ENCODE measurements at places on chromosomes 5 and 9.
A peak's percentile ranks its signal among the peaks of the same experiment; 100 is the strongest.

DNA sequence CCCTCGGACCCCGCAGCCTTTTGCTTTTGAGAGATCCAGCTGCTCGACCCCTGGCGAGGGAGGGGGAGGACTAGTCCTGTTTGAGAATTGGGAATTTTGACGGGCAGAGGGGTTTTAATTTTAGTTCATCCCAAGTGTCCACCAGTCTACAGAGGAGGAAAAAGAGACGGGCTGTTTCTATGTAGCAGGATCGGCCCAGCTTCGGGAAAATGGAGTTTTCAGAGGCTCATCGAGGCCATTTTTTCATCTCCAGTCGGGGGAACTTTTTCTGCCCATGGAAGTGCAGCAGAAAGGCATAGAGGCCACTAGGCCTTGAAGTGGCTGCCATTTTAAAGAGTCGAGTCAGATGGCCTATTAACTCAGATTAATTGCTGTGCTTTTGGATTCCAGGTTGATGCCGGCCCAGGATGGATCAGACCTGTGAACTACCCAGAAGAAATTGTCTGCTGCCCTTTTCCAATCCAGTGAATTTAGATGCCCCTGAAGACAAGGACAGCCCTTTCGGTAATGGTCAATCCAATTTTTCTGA, 1.2 kb downstream of the NSD1 start:
- no peak for DNase-seq

DNA sequence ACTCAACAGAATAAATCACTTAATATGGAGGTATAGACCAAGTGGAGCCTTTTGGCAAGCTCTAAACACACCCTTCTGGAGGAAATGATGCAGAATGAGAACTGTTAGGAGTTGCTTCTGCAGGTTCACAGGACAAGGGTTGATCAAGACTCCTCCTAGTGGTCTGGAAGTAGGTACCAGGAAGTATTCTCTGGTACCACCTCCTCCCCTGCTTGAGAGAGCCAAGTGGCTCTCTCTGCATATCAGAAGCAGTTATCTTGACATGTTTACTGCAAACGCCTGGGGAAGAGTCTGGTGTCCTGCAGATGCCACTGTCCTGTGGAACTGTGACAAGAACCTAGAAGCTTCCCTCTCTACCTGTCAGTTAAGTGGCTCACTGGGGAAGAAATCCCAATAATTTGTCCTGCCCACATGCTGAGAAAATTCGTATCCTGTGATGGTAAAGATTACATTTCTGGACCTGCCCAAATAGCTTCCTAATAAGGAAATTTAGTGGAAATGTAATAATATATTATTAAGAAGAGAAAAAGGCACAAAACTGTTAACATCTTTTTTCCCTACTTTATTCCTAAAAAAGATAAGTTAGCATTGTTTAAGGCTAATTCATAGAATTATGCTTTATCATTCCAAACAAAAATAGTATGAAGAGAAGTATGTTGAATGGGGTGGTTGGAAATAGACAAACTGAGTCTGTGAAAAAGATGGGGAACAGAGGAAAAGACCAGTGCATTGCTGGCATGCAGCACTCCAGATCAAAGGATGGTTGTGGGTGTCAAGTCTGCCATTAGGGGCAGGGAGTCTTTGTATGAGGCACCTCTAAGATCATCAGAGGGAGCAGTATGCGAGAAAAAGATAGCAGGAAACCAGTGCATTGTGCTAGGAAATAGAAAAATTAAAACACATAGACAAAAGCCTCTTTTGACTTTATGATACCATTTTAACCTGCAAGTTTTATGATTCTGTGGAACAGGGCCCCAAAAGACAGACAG, 118.8 kb downstream of the CDC42SE2 start:
- DNase-seq: peak; percentile 71

GRCh38 chr5:57493034-57493433, 10.4 kb upstream of the ACTBL2 start:
- DNase-seq: no peak

DNA sequence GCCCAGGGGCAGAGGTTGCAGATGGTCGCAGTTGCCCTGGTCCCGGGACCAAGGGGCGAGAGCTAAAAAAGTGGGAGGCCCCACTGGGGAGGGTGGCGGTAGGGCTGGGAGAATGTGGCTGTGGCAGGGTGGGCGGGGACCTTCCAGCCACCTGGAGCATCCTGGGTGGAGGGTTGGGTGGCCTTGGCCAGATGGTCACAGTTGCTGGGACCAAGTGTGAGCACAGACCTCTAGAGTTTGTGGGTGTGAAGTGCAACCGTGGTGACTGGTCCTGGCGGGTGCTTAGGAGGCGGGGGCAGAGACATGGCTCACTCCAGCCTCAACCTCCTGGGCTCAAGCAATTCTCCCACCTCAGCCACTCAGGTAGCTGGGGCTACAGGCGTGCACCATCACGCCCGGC, 5.7 kb upstream of the TRAF2 start:
- no peak for DNase-seq

DNA sequence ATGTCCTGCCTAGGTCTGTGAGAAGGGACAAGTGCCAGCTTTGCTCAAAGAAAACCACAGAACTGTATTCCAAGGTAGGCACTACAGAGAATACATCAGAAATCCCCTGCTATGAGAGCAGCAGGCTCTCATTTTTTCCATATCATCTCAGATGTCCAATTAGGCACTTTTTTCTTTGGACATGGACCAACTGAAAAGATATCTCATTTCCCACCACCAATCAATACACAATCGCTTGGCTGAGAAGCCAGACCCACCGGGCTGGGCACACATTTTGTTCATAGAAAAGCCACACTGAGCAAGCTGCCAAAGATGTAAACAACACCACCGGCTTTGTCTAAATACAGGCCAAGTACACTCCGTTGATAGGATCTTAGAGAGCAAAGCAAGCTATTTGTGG, 25.9 kb downstream of the STOM start:
- no peak for DNase-seq

- no peak for DNase-seq
Measured at GRCh38 chr5:77921094-77921768, 145.1 kb upstream of the TBCA start.

DNA sequence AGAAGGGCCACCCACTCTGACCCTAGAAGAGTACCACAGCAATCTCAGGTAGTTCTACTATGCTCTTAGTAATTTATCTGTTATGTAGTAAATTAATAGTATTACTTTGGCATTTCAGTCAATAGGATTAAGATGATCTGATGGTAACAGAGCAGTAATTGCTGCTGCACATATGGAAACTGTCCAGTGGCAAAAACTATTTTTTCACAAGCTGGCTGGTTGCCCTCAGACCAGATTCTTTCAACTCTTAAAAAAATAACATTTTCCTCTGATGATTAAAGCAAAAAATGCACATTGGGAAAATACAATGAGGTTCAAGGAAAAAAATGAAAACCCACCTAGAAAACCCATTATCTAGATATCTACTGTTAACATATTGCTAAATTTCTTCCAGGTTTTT, 19.7 kb downstream of the GLRA1 start:
- DNase-seq: no peak

DNA sequence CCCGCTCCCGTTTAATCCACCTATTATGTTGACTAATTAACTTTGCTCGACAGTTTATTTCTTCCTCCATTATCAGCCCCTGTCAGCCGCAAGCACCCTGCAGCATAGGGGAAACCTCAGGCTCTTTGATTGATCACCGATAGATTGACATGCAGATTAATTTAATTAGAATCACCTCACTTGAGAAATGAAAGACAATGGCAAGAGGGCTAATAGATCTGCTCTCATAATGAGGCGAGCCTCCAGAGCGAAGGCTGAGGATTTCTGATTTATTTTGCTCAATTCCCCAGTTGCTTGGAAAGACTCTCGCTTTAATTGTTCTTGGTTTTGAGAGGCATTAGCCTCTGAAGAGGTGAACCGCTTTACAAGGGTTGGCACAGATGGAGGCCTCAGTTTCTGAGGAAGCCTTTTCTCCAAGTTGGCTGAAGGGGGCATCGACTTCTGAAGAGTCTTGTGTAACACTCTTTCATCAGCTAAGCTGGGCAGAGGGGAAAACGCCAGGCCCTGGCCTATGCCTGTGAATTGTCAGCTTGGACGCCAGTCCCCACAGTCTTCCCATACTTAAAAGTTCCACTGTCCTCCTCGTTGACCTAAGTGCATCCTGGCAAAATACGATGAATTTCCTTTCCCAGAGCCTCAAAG, 275.4 kb downstream of the EBF1 start:
- no peak for DNase-seq

DNA sequence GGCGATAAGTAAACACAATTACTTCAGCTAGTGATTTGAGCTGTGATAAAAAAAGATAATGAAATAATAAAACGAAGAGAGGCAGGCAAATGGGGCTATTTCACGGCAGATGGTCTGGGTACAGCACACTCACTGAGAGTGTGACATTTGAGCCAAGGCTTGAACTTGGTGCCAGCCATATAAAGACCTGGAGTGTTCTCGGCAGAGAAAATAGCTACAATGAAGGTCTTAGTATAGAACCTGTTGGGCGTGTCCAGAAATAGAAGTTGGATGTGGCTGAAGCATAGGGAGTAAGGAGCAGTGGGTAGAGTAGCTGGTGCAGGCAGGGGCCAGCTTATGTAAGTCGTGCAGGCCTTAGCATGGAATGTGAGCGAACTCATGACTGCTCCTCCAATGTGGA, 660.3 kb upstream of the WWC1 start:
- DNase-seq: no peak

DNA sequence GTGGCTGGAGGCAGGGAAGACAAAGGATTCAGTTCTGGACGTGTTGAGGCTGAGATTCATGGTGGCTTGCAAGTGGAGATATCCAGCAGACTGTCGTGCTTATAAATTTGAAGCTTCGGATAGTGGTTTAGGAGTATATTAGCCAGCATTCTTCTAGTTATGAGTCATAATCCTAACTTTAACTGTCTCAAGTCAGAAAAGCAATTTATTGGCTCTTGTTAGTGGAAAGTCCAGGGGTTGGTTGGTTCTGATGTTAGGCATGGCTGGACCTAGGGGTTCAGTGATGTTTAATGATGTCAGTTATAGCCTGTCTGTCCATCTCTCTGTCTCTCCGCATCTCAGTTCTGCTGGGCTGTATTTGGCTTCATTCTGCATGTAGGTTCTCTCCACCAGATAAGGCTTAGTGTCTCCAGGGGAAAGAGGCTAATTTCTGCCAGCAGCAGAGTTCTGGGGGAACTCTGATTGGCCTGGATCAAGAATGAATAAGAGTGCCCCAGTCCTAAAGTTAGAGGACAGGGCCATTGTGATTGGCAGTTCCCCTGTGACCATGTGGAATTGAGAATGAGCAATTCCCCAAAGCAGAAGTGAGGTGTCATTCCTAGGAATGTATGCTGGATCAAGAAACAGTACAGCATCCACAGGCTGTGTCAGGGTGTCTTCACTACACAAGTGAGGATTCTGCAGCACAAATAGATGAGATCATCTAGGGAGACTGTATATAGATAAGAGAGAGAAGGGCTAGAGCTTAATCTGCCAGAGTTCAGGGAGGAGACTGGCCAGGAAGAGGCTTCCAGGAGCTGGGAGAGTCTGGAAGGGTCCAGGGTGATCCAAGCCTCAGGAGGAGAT, 72.9 kb upstream of the SHB start:
- DNase-seq: no peak

- no peak for DNase-seq
Measured at GRCh38 chr9:38160613-38161215, 91.7 kb upstream of the SHB start.

DNA sequence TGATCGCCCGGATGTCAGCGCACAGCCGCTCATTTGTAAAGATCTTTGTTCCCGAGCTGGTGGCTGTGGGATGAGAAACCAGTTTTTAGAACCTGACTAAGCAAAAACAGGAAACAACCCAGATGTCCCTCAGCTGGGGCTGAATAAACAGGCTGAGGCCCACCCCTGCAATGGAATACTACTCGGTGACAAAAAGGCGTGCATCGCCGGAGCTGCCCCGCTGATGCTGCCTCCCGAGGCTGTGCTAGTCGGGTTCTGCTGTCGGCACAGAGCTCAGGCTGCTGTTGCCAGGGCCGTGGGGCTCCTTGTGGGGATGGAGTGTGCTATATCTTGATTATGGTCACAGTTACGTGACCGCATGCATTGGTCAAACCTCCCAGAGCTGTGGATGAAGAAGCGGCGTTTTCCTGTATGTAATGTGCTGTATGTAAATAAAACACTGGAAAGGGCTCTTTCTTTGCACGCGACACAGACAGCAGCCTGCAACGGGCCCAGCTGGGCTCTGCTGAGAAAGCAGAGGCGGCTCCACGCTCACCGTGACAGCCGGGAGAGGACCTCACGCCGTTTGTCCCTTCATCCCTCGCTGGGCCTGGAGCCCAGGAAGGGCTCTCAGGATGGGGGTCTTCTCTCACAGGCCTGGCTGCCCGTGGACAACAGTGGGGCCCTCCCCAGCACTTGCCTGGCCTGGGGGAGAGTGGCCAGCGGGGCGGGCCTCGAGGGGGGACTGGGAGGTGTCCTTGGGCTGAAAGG, 51.5 kb upstream of the RNU6ATAC start:
- no peak for DNase-seq

GRCh38 chr5:122362361-122362760, 50.3 kb downstream of the SNCAIP start:
- no peak for DNase-seq

- no peak for DNase-seq
Measured at GRCh38 chr5:143893638-143894037, 81.7 kb downstream of the HMHB1 start.

DNA sequence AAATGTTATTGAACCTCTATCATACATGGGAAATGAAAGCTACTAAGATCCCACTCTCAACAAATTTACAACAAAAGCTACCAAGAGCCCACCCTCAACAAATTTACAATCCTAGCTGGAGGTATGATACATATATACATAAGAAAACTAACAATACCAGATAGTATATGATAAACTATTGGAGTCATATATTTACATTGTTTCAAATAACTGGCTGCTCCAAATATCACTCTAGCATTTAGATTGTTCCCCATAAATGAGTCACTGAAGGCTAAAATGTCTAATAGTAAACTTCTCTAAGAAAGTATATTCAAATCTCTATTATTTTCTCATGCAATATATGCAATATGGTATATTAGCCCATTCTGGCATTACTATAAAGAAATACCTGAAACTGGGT, 151.1 kb downstream of the TMEM161B start:
- DNase-seq: no peak

- DNase-seq: no peak
Measured at GRCh38 chr9:99181621-99182020, 40.1 kb downstream of the ALG2 start.

DNA sequence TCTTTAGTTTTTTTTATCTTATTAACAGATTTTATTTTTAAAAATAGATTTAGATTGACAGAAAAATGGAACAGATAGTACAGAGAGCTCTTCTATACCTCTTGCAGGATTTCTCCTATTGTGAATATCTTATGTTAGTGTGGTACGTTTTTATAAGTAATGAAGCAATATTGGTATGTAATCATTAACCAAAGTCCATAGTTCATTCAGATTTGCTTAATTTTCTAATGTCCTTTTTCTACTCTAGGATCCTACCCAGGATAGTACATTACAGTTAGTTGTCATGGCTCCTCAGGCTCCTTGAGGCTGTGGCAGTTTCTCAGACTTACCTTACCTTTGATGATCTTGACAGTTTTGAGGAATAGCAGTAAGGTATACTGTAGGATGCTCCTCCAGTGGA, 30.4 kb downstream of the PPP2R2B start:
- DNase-seq: no peak

DNA sequence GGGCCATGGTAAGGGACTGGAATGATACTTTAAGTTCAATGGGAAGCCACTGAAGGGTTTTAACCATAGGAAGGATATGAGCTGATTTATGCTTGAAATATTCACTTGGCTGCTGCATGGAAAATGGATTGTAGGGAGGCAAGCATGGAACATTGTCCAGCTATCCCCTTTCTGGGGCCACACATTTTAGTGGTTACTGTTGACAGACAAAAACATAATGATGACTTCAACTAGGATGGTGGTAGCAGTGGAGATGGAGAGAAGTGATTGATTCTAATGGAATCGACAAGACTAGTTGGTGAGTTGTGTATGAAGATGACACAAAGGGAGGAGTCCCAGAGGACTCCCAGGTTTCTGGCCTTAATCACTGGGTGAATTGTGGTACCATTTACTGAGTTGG, 6.2 kb upstream of the FCHSD1 start:
- DNase-seq: no peak

Data from NCI-H187 treated with DMSO at 0.1 percent for 48 hours (cell line).